ENCODE measurements at places on chromosomes 5 and 9. TPM values are rescaled to one million over a fixed set of nuclear protein-coding genes. Genes with fewer than 3 reads are reported as not detected.

GRCh38 chr5:100668511-100668910 is 133.3 kb downstream of the FAM174A start:
- no peaks in the 10 kb centered on the region for H3K4me1 ChIP-seq
- DNase-seq, result no peak
- H3K36me3 ChIP-seq, result no peaks in the 10 kb centered on the region
- H3K4me3 ChIP-seq, result no peak overlapping the region
- no peaks in the 10 kb centered on the region for H3K27me3 ChIP-seq

- no peak overlapping the region for H3K4me3 ChIP-seq
- no peaks in the 10 kb centered on the region for H3K27me3 ChIP-seq
- no peaks in the 10 kb centered on the region for H3K36me3 ChIP-seq
Observed at GRCh38 chr5:159345861-159346260, 15.6 kb upstream of the IL12B start.

- no peaks in the 10 kb centered on the region for H3K27me3 ChIP-seq
- peaks cover 21% of the 10 kb centered on the region for H3K4me1 ChIP-seq
- DNase-seq, result peak; percentile 87
- no peaks in the 10 kb centered on the region for H3K36me3 ChIP-seq
Observed at GRCh38 chr5:179404321-179405053, 59.2 kb upstream of the ADAMTS2 start.

The SPATA31A3 gene
- not detected for total RNA-seq

DNA sequence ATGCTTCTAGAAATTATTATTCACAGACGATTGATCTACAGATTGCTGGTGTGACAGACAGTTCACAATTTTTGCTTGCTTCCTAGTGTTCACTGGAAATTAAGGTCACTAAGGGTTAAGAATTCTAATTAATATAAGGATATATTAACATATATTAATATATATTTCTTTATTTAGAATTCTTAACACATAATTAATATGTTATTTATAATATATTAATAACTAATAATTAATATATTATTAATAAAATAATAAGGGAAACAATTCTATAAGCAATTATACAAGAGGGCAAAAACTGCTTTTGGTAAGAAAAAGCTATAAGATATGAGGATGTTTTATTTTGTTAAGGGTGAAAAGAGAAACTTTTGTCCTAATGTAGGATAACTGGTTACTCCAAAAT is 56.3 kb downstream of the PDE6A start:
- H3K4me1 ChIP-seq, result no peaks in the 10 kb centered on the region
- H3K27me3 ChIP-seq, result no peaks in the 10 kb centered on the region
- no peaks in the 10 kb centered on the region for H3K36me3 ChIP-seq
- H3K27ac ChIP-seq, result no peak overlapping the region
- DNase-seq, result no peak

DNA sequence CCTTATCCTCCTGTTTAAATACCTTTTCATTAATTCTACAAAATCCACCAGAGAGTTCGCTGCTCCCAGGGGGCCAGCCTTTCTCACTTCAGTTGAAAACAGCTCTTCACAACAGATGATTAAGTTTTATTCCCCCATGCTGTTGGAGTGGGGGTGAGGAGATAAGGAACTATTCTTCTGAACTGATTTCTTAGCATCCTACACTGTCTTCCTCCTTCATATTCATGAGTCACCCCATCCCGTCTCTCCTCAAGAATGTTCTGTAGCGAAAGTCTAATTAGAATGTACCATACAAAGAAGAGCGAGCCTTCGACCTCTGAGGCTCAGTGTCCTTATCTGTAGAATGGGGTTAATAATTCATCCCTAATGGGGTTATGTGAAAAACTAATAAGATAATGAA is 138.0 kb downstream of the PIK3R1 start:
- H3K27ac ChIP-seq, result no peak overlapping the region
- H3K4me3 ChIP-seq, result no peak overlapping the region
- DNase-seq, result no peak
- no peaks in the 10 kb centered on the region for H3K36me3 ChIP-seq
- H3K4me1 ChIP-seq, result no peaks in the 10 kb centered on the region
- H3K27me3 ChIP-seq, result no peaks in the 10 kb centered on the region

- H3K27ac ChIP-seq, result no peak overlapping the region
- no peaks in the 10 kb centered on the region for H3K4me1 ChIP-seq
- H3K4me3 ChIP-seq, result no peak overlapping the region
- no peaks in the 10 kb centered on the region for H3K36me3 ChIP-seq
- no peaks in the 10 kb centered on the region for H3K27me3 ChIP-seq
Observed at GRCh38 chr9:32606811-32607210, 28.7 kb downstream of the TAF1L start.

The PCDHGC5 gene
- total RNA-seq, result 3.4 TPM

The GPR150 gene
- 1.7 TPM for total RNA-seq

The CLTA gene
- 199 TPM for total RNA-seq

GRCh38 chr5:76691467-76692273 is 24.3 kb upstream of the F2R start:
- no peaks in the 10 kb centered on the region for H3K4me1 ChIP-seq
- H3K27ac ChIP-seq, result no peak overlapping the region
- no peaks in the 10 kb centered on the region for H3K27me3 ChIP-seq
- H3K36me3 ChIP-seq, result no peaks in the 10 kb centered on the region
- no peak overlapping the region for H3K4me3 ChIP-seq
- DNase-seq, result no peak

The IL9 gene
- not detected for total RNA-seq

DNA sequence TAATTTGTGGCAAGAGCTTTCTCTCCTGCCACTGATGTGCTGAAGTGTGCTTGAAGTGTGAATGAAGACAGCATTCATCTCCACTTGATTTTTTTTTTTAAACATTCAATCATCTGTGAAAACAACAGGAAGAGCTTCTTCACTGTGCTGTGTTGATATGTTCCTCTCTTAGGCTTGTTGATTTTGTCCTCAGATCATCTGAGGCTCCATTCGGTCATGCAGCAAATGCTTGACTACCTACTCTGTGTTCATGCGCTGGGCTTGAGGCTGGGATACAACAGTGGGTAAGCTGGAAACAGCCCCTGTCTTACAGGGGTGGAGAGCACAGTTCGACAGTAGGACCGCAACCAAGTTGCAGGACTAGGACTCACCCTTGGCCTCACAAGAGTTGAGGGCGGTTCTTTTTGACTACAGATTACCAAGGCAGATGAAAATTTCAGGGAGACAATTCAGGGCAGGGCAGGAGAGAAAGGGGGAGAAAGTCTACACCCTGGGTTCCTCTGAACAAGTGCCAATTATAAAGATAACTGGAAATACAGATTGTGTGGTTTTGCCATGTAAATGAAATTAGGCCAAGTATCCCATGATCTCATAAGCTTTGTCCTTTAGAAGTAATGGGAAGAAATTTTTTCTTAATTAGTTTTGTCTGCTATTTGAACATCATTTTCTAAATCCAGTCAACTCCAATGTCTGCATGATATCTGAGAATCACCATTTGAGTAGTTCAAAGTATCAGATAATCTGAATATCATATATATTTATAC is 31.0 kb upstream of the F2R start:
- DNase-seq, result no peak
- H3K36me3 ChIP-seq, result no peaks in the 10 kb centered on the region
- no peaks in the 10 kb centered on the region for H3K27me3 ChIP-seq
- H3K4me3 ChIP-seq, result no peak overlapping the region
- H3K4me1 ChIP-seq, result no peaks in the 10 kb centered on the region

The ENG gene
- 130 TPM for total RNA-seq

- no peaks in the 10 kb centered on the region for H3K27me3 ChIP-seq
- no peak overlapping the region for H3K4me3 ChIP-seq
- H3K36me3 ChIP-seq, result no peaks in the 10 kb centered on the region
- no peaks in the 10 kb centered on the region for H3K4me1 ChIP-seq
Observed at GRCh38 chr5:107817436-107817835, 146.7 kb upstream of the EFNA5 start.

- peaks cover 8% of the 10 kb centered on the region for H3K4me1 ChIP-seq
- H3K27ac ChIP-seq, result no peak overlapping the region
- no peaks in the 10 kb centered on the region for H3K27me3 ChIP-seq
- H3K4me3 ChIP-seq, result no peak overlapping the region
Observed at GRCh38 chr5:54616031-54616430, 98.5 kb downstream of the SNX18 start.

The GNA14 gene
- 11.0 TPM for total RNA-seq

The UNC5A gene
- not detected for total RNA-seq

The RORB gene
- 2.7 TPM for total RNA-seq

The ERMP1 gene
- 15.5 TPM for total RNA-seq

DNA sequence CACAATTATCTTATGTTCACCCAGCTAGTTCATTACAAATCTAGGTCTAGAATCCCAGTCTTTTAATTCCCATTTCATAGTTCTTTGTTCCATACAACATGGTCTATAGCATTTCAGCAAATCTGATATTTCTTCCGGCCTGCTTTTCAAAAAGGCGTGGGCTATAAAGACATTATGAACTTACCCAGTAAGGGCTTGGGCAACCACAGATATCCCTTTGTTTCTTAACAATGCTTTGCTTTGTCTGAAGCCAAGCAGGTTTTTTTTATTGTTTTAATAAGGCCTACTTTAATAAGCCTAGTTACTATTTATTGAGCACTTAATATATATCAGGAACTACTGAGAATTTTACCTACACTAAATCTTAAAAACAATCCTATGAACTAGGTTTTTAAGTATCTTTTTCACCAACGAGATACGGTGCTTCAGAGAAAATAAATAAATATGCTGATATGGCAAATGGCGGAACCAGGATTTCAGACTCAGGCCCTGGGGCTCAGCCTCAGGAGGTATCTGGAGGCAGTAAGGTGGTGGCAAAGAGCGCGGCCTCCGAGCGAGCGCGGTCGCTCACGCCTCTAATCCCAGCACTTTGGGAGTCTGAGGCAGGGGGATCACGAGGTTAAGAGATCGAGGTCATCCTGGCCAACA is 29.7 kb downstream of the PCA3 start:
- no peak overlapping the region for H3K27ac ChIP-seq
- H3K4me1 ChIP-seq, result no peaks in the 10 kb centered on the region
- no peaks in the 10 kb centered on the region for H3K36me3 ChIP-seq
- DNase-seq, result no peak
- H3K27me3 ChIP-seq, result no peaks in the 10 kb centered on the region

DNA sequence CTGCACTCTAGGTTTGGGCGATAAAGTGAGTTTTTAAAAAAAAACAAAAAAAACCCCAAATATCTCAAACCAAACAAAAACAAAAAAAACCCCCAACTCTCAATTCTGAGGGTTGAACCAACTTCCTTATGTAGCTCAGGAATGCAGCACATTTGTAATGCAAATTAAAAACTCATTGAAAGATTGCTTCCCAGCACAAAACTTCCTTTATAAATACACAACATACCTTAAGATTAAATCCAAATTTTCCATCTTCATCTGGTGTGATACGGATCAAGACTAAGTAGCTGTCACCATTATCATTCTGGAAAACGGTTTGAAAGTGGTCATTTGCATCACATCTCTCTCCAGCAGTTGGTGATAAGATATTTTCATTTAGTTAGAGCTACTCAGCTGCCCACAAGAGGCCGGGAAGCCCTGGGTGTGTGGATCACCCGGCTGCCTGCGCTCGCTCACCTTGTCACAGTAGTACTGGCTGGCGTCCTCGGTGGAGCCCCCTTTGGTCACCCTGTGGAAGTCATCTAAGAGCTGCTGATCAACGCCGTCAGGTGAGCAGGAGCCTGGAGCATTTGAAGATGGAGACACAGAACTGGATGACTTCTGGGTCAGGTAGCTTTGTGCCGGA is 88.2 kb downstream of the PTPN3 start:
- H3K36me3 ChIP-seq, result no peaks in the 10 kb centered on the region
- H3K27ac ChIP-seq, result no peak overlapping the region
- no peaks in the 10 kb centered on the region for H3K27me3 ChIP-seq

DNA sequence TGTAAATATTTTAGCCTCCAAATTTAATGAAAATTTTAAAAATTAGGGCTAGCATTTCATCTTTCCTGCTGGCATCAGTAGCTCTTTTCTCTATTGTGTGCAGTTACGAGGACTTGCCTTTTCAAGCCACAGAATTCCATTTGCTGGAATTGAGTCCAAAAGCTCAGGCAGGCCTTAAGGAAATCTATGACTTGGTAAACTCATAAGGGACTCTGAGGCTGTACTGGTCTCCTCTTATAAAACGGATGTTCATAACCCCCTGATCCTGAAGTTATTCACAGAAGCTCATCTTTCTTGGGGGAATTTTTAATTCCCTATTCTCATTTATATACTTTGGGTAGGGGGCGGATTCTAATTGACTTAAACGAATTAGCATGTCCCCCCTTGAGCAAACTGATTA is 23.4 kb downstream of the ANKRA2 start:
- DNase-seq, result no peak
- no peak overlapping the region for H3K4me3 ChIP-seq
- H3K27ac ChIP-seq, result no peak overlapping the region
- peaks cover 4% of the 10 kb centered on the region for H3K4me1 ChIP-seq

- no peaks in the 10 kb centered on the region for H3K4me1 ChIP-seq
- no peak overlapping the region for H3K4me3 ChIP-seq
- no peak for DNase-seq
- H3K27ac ChIP-seq, result no peak overlapping the region
Observed at GRCh38 chr5:75262271-75262670, 25.6 kb upstream of the ANKRD31 start.

The CKMT2 gene
- 3.4 TPM for total RNA-seq

DNA sequence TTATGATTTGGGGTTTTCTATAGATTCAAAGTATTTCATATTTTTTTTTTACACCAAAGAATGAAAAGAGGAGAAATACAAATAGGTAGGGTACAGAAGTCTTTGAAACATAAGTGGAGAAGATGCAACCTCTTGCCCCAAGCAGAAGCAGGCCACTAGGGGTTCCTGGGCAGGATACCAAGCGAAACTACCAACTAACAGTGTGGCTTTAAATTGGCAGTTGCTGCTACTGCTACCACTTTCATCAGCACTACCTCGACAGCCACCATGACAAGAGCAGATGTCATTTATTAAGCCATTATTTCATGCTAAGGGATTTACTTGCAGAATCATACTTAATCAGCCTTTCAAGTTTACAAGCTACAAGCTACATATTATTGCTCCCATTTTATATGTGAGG is 288.1 kb downstream of the NR3C1 start:
- H3K4me1 ChIP-seq, result peaks cover 27% of the 10 kb centered on the region
- no peak for DNase-seq

- DNase-seq, result no peak
- no peaks in the 10 kb centered on the region for H3K4me1 ChIP-seq
- no peaks in the 10 kb centered on the region for H3K27me3 ChIP-seq
- no peaks in the 10 kb centered on the region for H3K36me3 ChIP-seq
Observed at GRCh38 chr9:117815948-117816347, 111.7 kb downstream of the TLR4 start.

DNA sequence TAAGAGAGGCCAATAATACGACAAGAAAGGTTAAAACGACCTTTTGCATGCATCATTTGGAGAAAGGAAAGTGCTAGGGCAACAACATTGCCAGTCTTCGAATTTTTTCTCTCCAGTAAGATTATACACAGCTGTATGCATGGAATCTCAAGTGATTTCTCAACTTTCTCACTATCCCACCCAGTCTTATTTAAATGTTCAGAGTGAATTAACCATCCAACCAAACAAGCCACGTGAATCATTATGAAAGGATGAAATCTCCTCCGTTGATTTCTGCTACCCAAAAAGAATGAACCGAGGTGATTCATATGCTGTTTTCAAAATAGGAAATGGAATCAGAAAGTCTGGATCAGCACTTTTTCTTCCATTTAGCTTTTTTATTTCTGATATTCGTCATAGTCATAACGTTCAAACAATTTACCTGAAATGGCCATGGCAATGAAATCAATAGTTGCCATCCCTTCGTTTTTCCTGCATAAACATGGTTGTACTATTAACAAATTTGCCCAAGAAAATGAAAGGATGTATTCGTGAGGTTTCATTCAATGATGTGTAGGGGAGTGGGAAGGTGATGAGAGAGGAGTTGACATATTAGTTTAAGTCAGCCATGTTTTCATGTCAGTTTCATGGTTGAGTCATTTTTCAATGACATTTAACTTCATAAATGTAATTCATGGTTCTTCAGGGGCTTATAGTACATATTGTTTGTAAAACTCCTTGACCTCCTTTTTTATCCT is 170.9 kb upstream of the WWC1 start:
- H3K36me3 ChIP-seq, result no peaks in the 10 kb centered on the region
- no peaks in the 10 kb centered on the region for H3K27me3 ChIP-seq
- H3K4me3 ChIP-seq, result no peak overlapping the region
- no peak overlapping the region for H3K27ac ChIP-seq
- no peaks in the 10 kb centered on the region for H3K4me1 ChIP-seq
- no peak for DNase-seq

Data from vagina (tissue), 2 donors.